ENCODE measurements at places on chromosomes 3 and 15.

DNA sequence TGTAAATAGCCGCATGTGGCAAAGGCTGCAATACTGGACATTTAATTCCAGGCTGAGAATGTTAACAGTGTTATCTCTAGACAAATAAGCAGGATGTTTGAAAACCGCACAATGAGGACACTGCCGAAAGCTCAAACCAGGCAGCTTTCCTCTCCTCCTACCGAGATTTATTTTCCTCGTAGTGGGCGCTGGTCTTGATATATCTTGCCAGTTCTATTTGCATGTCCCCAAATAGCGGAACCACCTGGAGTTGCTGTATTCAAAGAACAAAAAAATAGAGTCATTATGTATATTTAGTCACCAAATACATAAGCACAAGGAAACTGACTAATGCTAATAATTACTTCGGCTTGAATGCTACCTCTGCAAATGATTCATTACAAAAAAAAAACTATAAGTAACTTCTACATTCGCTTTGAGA, 46.5 kb downstream of the CYFIP1 start:
- no peak for DNase-seq

DNA sequence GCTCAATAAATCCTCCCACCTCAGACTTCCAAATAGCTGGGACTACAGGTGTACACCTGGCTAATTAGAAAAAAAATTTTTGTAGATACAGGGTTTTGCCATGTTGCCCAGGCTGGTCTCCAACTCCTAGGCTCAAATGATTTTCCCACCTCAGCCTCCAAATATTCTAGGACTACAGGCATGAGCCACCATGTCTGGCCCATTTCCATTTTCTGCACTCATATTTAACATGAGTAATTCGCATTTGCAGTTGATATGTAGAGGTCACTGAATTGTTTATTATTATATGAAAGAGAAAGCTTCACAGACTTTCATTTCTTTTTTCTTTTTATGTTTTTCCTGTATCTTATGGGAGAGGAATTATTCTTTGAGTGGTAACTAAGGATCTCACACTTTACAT, 492.7 kb downstream of the CNTN3 start:
- no peak for DNase-seq

- no peak for DNase-seq
Measured at GRCh38 chr3:33910031-33910430, 111.6 kb downstream of the PDCD6IP start.

DNA sequence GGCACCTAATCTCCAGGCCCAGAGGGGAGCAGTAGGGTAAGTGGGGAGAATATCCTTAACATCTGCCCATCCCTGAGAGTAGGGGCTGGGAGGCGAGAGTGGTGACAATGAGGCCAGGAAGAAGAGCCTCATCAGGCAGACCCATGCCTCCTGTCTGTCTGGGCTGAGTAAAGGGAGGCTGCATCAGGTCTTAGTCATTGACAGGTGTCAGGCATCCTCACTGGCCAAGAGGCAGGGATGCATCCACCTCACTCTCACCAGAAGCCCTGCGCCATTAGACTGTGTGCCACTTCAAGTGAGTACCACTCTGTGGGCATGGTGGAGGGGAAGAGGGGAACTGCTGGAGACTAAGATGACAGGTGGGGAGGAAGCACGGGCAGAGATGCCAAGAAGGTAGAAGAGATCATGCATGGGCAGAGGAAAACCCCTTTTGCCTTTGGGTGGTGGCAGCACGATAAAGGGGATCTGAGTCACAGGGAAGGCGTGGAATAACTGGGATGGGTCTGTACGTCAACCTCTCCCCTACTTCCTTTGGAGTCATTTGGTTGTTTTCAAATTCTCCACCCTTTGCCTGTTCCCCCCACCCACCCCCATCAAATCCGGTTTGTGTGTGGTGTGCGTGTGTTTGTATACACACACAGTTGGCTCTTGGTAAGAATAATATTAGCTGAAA, 14.1 kb downstream of the ANAPC13 start:
- no peak for DNase-seq

DNA sequence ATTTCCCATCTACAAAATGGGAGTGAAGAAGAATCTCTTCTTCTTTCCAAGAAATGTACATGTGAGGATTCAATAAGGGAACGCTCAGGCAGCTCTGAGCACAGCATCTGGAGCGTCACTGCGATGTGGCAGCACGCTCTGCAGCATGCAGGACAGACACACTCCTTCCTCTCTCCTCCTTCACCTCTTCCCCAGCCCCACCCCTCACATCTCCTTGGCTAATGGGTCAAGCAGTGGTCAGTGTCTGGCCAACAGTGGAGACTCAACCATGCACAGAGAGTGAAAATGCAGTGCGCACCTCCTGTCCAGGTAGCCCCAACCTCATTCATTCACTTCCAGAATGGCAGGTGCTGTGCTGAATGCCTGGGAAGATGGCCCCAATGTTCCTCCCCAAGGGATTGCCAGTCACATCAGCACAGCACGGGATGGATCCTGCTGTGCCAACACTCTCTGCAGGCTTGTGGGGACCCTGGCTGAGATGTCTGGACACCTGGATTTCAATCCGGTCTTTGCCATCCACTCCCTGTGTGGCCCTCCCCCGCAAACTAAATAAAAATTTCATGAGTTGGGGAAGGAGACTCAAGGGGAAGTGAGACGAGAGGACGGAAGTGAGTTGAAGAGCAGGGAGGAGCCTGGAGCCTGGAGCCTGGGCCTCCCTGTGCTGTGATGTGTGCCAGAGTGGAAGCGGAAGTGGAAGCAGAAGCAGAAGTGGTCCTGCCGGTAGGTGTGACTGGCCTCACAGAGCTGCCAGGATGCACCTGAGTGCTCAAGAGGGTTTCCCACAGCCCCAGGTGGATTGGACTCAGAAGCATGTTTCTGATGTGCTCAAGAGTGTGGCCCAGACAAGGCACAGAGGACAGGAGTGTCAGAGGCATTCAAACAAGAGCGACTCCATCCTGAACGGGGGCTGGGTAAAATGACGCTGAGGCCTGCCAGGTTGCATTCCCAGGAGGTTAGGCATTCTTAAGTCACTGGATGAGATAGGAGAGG, 163.9 kb downstream of the SMAD6 start:
- DNase-seq, result peak; percentile 91

DNA sequence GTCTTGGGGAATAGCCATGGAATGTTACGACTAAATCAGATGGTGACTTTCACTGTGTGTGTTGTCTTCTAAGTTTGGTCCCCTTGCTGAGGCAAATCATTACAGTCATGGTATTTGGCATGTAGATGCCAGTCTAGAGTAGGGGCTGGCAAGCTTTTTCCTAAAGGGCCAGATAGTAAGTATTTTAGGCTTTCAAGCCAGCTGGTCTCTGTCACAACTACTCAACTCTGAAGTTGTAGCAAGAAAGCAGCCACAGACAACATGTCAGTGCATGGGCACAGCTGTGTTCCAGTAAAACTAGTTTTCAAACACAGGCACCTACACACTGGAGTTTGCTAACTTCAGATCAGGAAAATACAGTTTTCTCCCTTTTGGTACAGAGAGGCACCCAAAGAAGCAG, 39.3 kb downstream of the CCR3 start:
- DNase-seq, result no peak

DNA sequence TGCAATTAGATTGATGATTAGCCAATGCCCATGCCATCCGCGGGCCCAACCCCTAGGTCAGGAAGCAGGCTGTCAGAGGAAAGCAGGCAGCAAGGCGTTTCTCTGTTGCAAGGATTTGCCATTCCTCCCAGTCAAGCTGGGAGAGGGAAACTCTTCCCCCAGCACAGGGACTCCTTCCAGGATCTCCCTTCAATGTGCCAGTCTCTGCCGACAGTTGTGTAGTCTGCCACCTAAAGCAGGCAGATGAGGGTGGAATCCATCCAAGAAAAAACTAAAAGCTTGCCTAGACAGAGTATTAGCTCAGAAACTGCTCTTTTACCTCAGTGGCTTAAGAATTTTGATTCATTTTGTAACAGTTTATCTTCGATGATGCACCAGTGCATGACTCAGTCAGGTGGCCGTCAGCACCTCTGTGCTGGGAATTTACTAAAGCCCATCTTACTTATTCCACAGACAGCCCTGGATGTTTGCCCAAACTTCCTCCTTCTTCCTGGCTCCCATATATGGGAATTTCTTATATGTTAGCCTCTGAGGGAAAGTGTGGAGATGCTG, 501.5 kb upstream of the THBS1 start:
- DNase-seq, result no peak

- DNase-seq, result no peak
Measured at GRCh38 chr3:149626671-149627070, 31.2 kb downstream of the WWTR1 start.

All from KBM-7 (cell line).